AG20443 (cell line): ENCODE measurements at places on chromosomes 2 and 18.

DNA sequence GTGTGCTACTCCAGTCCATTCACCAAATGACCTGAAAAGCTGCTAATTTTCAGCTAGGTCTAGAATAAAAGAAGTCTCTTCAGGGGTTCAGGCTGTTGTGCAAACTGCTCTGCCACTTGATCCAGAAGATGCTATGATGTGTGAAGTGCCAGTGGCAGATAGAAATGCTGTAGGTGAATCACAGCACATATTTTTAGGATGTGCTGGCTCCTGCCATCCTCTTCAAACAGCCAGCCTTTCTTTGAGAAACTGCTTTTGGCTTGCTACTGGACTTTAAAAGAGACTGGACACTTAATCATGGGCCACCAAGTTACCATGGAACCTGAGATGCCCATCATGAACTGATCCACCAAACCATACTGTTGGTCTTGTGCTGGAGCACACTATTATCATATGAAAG, 322.1 kb downstream of the EN1 start:
- no peak for DNase-seq

GRCh38 chr2:60583604-60584003, 30.1 kb upstream of the BCL11A start:
- DNase-seq: no peak

- peak; percentile 9 for DNase-seq
Observed at GRCh38 chr2:159661286-159661685, 44.9 kb upstream of the BAZ2B start.

- DNase-seq: peak; percentile 95
Observed at GRCh38 chr18:48997985-48998831, 47.4 kb upstream of the SMAD7 start.

- no peak for DNase-seq
Observed at GRCh38 chr2:144455987-144456386, 63.9 kb downstream of the ZEB2 start.

GRCh38 chr2:11073251-11073650, 82.0 kb upstream of the SLC66A3 start:
- peak; percentile 60 for DNase-seq

- DNase-seq: no peak
Observed at GRCh38 chr2:46355756-46356155, 58.5 kb downstream of the EPAS1 start.

DNA sequence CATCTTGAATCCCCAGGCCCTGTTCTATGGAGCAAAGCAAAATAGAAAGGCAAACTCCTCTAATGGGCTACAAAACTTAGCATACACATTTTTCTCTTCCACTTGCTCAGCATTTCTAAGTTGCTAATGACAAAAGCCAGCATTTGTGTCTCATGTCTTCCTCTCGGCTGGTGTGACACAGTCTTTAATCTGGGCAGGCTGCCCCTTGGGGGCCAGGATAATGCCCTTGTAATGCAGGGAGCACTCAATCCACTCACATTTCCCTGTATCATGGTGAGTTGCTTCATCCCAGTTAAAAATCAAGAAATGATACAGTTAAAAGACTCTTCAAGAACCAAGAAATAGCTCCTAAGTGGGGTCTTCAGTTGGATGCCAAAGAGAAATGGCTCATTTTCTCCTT, 109.1 kb upstream of the FBXO11 start:
- DNase-seq: no peak

- DNase-seq: no peak
Observed at GRCh38 chr2:207015901-207016300, 76.6 kb downstream of the CPO start.

DNA sequence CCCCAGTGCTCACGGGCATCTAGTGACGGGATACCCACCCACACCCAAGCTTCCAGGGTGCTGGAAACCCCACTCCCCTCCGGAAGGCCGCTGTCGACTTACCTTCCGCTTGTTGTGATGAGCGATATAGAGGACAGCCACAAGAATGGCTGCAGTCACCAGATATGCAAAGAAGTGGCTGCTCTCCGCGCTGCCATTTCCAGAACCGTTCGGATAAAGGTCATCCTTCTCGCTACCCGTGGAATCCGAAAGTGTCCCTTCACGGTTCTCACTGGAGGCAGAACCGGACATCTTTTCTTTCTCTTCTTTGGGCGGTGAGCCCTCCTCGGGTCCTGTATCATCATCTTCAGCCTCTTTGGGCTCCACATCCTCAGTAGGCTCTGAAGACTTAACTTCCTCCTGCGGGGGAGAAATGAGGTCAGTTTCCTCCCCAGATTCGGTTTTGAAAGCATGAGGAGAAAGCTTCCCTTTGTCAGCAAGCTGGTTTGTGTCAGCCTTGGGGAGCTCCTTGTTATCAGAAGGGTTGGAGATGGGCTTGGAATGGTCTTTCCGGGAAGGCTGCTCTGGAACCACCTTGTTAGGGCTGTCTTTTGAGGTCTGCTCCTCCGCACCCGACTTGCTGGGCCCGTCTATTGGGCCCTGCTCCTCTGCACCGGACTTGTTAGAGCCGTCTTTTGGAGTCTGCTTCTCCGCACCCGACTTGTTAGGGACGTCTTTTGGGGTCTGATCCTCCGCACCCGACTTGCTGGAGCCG, 1.2 kb downstream of the TGOLN2 start:
- no peak for DNase-seq

- DNase-seq: no peak
Observed at GRCh38 chr2:144227427-144228105, 292.4 kb downstream of the ZEB2 start.

GRCh38 chr2:216710551-216711301, 15.4 kb upstream of the IGFBP5 start:
- peak; percentile 58 for DNase-seq

DNA sequence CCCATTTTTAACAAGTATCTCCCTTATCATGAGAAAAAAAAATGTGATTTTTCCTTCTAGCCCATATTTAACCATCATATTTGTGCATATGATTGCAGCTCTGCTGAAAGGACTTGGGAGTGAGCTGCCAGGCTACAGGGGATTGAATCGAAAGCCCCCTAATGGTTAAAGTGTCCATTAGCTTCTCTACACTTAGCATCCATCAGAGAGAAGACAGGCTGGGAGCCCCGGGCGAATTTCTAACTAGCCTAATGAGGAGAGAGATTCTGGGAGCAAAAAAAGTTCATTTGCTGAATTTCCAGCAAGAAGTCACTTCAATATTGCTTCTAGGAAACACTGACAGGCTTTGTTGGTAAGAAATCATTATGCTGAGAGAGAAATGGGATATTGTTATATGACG, 848.8 kb downstream of the TDRD15 start:
- DNase-seq: no peak

- peak; percentile 61 for DNase-seq
Observed at GRCh38 chr2:17646081-17646554, 105.6 kb downstream of the VSNL1 start.

DNA sequence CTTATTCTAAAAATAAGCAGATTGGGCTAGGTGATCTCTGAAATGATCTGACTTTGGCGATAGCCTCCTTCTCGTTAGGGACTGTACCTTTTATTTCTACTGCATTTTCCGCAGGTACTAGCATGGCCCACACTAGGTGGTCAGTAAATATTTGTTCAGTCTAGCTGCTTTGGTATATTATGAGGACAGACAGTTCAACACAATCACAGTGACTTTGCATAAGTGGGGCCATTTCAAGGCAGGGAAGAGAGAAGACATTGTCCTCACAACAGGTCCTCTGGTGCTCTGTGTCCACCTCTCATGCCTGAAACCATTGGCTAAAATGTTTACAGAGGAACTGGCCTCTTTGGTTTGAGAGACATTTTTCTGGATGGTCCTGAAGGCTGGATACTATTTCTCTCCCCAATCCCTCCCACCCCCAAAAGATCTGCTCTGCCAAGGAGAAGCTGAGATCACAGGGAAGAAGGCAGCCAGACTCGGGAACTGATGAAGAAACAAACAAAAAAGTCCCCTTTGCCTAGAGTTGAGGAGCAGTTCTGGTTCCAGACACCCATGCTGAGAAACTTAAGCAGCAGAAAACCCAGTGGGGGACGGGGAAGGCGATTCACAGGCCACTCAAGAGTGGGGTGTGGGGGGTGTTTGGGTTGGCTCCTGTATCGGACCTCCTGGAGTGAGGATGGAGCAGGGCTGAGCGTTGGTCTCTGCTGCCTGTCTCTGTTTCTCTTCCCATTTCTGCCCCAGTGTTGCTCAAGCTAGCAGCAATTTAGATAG, 2.9 kb upstream of the TNP1 start:
- DNase-seq: no peak

DNA sequence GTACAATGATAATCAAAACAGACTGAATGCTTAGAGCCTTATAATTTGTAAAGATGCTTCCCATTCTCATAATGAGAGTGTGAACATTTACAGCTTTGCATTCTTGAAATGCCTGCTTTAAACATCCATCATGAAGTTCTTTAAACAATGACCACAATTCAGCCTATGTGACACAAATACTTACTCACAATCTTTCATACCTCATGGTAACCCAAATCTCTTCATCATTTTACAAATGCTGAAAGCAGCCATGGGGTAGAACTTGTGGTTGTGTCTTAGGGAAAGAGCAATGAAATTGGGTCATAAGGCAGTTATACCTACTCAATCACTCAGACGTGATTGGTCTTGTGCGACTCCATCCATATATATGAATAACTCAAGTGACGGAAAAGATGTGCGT, 140.7 kb downstream of the RND3 start:
- DNase-seq: no peak

- DNase-seq: no peak
Observed at GRCh38 chr2:132740081-132740720, 70.2 kb upstream of the LYPD1 start.

- DNase-seq: no peak
Observed at GRCh38 chr18:5840547-5840946, 54.8 kb downstream of the TMEM200C start.

DNA sequence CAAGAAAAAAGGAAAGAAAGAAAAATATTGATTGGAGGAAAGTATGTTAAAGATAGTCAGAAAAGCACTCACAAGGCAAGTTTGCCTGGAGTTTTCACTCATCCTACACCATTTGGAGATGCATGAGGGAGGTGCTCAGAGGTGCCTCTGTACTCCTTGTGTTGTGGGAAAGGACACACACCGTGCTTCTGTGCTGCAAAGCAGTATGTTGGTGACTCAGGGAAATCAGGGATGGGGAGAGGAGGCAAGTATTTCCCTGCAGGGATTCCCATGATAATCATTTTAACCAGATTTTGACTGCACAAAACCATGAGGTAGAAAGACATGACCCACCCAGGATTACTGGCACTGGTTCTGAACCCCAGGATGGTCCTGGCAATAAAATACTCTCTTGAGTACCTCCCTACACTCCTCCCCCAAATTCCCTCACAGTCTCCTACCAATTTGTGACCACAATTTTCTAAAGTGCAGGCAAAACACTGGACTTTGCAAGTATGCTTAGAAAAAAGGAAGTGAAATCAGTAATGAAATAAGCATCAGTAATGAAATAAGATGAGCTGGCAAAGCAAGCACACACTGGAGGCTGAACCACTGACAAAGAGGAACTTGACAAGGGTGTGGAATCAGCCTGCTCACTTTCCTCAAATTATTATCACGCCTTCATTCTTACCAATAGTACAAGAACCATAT, 155.5 kb upstream of the ACVR2A start:
- DNase-seq: peak; percentile 9

GRCh38 chr2:604385-604784, 72.8 kb downstream of the TMEM18 start:
- no peak for DNase-seq
